PC-9 (cell line): ENCODE measurements at places on chromosomes 12 and 14. TPM values are rescaled to one million over a fixed set of nuclear protein-coding genes. Genes with fewer than 3 reads are reported as not detected.

DNA sequence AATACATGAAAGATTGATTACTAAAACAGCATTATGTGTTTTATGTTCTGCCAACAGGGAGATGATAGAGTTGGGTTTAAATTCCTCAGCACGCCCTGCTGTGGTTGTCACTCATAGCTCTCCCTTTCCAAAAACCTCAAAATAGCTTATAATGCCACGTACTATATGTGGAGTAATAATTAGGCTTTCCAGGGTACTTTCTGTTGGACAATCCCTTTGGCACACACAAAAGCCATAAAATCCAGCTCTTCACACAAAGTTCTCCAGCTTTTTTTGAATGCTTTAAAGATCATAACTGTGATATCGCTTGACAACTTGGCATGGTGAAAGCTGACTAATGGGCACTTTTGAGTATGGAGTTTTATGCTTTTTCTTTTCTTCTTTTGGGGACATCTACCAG is 145.3 kb upstream of the DCN start:
- H3K27ac ChIP-seq, result no peak overlapping the region
- H3K4me1 ChIP-seq, result no peaks in the 10 kb centered on the region
- H3K4me3 ChIP-seq, result no peak overlapping the region

EGLN3 gene
- 22.6 and 23.6 TPM in 2 replicates for total RNA-seq

LALBA gene
- total RNA-seq, result not detected in 2 replicates

KLHL33 gene
- total RNA-seq, result 0.11 TPM in 1 of 2 replicates, not detected in the other

NOS1 gene
- total RNA-seq, result not detected in 2 replicates
